ENCODE measurements at places on chromosomes 6 and 20. TPM values are rescaled to one million over a fixed set of nuclear protein-coding genes. Genes with fewer than 3 reads are reported as not detected.

Gene TRMT11
- total RNA-seq, result 31.5 TPM

Gene MDFI
- 53.7 TPM for total RNA-seq

Gene ZNF217
- 6.8 TPM for total RNA-seq

Gene ADGRF5
- total RNA-seq, result 0.11 TPM

GRCh38 chr6:170164271-170164900 lies 126.5 kb downstream of the DLL1 start:
- DNase-seq, result no peak

DNA sequence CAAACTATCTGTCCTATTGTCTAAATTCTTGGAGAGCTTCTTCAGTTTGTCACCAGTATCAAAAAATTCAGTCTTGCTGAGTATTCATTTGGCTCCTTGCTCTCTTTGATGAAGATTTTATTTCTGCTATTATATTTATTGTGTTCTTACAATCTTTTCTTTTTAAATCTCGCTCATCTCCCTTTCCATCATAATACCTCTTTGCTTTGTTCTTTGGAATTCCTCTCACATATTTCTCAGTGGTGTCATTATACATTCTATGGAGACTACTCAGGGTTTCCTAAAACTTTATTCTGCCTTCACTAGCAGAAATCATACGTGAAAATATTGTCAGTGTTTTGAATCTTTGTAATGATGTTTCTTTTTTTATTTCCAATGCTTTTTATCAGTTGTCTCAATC lies 445.2 kb upstream of the ID4 start:
- no peak for DNase-seq

- DNase-seq, result no peak
Observed at GRCh38 chr6:50824552-50824951, 5.9 kb downstream of the TFAP2B start.

DNA sequence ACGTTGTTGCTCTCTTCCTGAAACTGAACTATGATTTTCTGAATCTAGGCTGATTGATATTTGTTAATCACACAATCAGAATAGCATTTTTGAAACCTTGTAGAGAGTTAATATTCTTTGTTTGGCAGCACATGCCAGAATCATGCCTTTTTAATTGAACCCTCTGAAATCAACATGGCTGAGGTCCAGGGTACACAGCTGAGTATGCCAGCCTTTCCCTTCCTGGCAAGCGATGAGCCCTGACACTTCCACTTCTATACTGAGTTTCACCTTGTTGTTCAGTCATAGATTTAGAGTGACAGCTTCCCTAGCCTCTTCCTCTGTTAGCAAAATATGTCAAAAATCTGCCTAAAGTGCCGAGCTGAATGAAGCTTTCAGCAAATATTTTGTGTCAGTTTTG lies 6.8 kb downstream of the HDDC2 start:
- no peak for DNase-seq

- no peak for DNase-seq
Observed at GRCh38 chr20:53124075-53124551, 152.0 kb downstream of the TSHZ2 start.

GRCh38 chr6:26322645-26323482 lies 42.1 kb upstream of the BTN3A2 start:
- peak; percentile 92 for DNase-seq

DNA sequence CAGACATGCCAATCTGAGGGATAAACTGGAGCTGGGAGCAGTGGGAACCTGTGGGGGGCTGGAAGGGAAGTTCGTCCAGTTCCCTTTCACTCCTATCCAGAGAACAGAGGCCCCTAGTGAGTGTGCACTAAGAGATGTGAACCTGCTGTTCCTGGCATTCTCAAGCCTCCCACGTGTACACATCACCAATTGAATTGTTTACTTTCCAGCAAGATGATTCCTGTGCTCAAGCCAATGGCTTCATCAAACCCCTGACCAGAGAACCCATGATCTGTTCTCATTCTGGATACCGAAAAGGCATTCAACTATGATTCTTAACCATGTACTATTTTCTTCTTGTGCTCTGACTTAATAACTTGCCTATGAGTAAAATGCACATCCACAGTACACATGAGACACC lies 10.2 kb upstream of the SLC22A3 start:
- no peak for DNase-seq

GRCh38 chr20:61699495-61700374 lies 365.9 kb downstream of the TAF4 start:
- no peak for DNase-seq

DNA sequence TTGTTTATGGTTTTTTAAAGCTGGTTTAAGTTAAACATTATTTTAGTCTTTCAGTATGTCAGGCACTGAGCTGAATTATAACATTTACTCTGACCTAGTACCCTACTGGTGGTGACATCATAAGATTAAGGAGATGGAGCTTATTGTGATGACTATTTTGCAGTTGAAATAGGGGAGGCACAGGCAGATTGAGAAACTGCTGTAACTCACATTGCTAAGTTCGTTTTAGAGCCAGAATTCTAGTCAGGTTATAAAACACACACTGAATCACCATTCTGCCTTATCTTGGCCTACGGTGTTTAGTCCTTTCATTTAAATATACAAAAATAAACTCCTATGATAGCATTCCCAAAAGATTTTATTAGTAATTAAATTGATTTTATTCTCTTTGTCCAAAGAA lies 584.1 kb downstream of the TFAP2A start:
- no peak for DNase-seq

DNA sequence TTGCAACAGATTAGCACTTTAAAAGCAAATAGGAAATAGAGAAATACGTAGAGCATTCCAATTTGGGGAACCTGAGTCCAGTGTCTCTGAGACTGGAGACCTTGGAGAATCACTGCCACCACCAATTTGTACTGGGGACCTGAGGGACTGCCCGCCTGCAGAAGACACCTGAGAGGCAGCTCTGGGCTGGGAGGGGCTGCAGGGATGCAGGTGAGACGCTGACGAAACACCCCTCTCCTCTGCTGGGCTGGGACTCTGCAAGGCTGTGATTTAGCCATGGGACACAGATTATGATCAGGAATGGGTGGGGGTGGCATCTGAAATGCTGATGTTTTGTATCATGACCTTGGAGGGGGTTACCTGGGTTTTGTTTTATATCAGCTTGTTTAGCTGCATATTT lies 7.0 kb upstream of the APMAP start:
- DNase-seq, result no peak

Measured in Daoy (cell line).